Endothelial cell (in vitro differentiated cells): ENCODE measurements at places on chromosomes 4 and X.

DNA sequence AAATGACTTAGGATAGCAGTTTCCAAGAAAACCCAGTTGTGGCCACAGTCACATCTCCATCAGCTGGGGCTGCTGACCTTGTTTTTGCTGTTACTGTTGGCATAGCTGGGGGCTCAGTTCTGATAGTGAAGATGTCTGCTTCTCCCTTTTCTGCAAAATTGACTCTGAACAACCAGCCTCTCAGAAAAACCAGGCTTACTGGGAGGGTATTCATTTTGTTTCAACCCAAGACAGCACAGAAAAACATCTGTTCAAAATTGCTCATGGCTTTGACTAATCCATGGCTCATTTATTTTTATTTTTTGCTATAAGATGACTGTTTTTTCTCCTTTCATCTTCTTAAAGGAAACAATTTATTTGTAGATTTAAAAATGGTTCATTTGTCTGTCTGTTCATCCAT, 53.1 kb downstream of the RASL11B start:
- DNase-seq: no peak

- DNase-seq: peak; percentile 53
Observed at GRCh38 chr4:10456595-10457254, 501 bp downstream of the ZNF518B start.

GRCh38 chrX:153963546-153963945, 8.1 kb downstream of the HCFC1 start:
- no peak for DNase-seq

- no peak for DNase-seq
Observed at GRCh38 chr4:126023896-126024295, 709.1 kb downstream of the FAT4 start.

DNA sequence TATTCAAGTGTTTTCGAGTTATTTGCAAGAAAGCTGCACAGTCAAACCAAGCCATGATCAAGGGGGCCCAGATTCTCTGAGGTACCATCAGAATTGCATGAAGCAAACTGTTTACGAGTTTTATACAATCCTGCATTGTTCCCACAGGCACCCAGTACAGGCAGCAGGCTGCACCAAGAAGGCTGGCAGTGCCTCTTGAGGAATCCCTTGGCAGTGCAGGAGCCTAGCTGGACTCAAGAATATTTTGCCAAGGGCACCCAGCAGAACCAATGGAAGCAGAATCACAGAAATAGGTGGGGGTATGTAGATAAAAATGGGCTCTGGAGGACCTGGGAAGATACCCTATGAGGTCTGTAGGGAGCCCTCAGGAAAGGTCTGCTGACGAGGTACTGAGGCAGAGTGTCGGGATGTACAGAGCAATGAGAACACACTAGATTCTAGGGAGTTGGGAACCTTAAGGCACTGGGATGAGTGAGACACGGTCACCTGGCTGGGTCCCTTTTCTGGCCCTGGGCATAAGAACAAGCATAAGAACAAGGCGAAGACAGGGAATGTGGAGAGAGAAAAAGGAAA, 2.5 kb upstream of the PLP1 start:
- no peak for DNase-seq
